ENCODE measurements at places on chromosomes 2 and 18.

DNA sequence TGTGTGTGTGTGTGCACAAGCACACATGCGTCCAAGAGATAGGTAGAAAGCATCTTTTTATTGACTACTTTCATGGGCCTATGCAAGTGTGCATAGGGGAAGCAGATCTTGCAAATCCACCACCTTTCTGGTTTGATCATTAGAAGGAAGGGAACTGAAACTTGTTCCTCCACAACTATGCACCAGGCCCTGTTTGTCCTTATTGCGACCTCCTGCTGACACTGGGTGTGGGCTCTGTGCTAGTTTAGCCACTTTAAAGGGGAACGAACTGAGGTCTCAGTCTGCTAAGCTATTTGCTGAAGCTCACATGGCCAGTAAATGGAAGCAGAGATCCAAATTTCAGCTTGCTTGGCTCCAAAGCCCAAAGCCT is 32.1 kb upstream of the INSIG2 start:
- no peak for DNase-seq

DNA sequence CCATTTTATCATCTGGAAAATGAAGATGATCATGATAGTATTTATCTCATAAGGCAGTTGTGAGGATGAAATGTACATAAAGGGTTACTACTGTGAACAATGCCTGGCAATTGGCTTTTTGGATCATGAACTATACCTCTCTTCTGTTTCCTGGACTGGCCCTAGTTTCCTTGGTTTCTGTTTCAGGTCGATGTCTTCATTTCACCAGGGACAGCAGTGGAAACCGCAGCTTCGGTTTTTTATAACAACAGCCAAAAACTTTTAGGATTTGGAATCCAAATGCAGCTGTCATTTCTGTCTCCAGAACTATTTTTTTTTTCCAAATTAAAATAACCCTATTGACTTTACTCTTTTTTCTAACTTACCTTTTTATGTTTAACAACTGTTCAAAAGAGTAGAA is 425.1 kb downstream of the RND3 start:
- DNase-seq, result no peak

GRCh38 chr18:37107748-37108522 is 279.0 kb downstream of the KIAA1328 start:
- no peak for DNase-seq

DNA sequence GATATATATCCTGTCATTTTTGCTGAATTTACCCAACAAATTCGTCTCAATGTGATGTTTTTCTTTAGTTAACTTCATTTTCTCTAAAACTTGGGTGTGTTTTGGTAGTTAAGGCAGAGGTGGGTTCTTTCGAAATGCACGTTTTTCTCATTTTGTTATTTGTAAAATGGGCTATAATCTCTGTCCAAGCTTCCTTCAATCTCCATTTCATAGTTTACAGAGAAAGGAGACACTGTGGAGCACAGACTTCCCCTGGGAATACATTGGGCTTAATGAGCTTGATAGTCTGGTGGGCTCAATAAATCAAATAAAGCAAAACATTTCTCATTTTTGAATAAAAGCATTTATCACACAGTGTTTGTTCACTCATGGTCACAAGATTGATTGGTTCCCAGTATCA is 145.1 kb downstream of the AGPS start:
- DNase-seq, result no peak

DNA sequence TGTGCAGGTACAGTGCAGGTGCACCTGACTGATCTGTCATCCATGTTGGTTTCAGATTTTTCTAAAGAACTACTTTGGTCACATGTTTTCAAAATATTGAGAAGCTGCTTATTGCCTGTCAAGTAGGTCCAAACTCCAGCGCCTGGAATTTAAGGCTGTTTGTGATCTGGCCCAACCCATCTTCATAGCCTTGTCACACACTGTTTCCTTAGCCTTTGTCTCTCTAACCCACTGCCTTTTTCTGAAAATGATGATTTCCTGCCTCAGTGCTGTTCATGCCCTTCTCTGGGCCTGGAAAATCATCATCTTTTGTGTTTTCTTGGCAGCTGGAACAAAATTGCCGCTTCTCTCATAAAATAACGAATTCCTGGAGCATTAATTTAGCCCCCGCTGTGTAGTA is 7.2 kb downstream of the LIMS1 start:
- no peak for DNase-seq

Measured in brain (organoid and tissue), 16 donors.